SJCRH30 (cell line): ENCODE measurements at places on chromosomes 1 and 21. TPM values are rescaled to one million over a fixed set of nuclear protein-coding genes. Genes with fewer than 3 reads are reported as not detected.

Gene GBP7
- not detected in 2 replicates for total RNA-seq

Gene FYB2
- total RNA-seq = not detected in 2 replicates

Gene CD34
- total RNA-seq = 0.36 and 0.43 TPM in 2 replicates

Gene PLPPR5
- total RNA-seq = 0.02 and 0.05 TPM in 2 replicates

Gene LAMC1
- 122 and 123 TPM in 2 replicates for total RNA-seq

Gene TNFRSF4
- 2.8 and 4.7 TPM in 2 replicates for total RNA-seq

Gene TRAPPC10
- 24.6 and 31.0 TPM in 2 replicates for total RNA-seq

Gene BTG2
- 59.8 and 63.1 TPM in 2 replicates for total RNA-seq
